ENCODE measurements at places on chromosomes 2 and 18. TPM values are rescaled to one million over a fixed set of nuclear protein-coding genes. Genes with fewer than 3 reads are reported as not detected.
A peak's percentile ranks its signal among the peaks of the same experiment; 100 is the strongest.

- H3K4me1 ChIP-seq, result peaks cover 20% of the 10 kb centered on the region
- H3K27me3 ChIP-seq, result no peaks in the 10 kb centered on the region
- no peak overlapping the region for H3K4me3 ChIP-seq
- H3K27ac ChIP-seq, result no peak overlapping the region
These were observed 69.6 kb downstream of the MYO1B start for GRCh38 chr2:191314697-191315364.

GRCh38 chr2:38743672-38744398, 7.3 kb downstream of the SRSF7 start:
- no peak overlapping the region for H3K4me3 ChIP-seq
- H3K36me3 ChIP-seq, result peaks cover 61% of the 10 kb centered on the region
- peaks cover 10% of the 10 kb centered on the region for H3K4me1 ChIP-seq
- no peaks in the 10 kb centered on the region for H3K27me3 ChIP-seq

GRCh38 chr2:227511239-227511930, 39.4 kb downstream of the AGFG1 start:
- peaks cover 6% of the 10 kb centered on the region for H3K4me1 ChIP-seq
- no peaks in the 10 kb centered on the region for H3K27me3 ChIP-seq
- no peak overlapping the region for H3K4me3 ChIP-seq

- H3K36me3 ChIP-seq, result no peaks in the 10 kb centered on the region
- H3K27ac ChIP-seq, result no peak overlapping the region
These were observed 100.7 kb upstream of the CCDC195 start for GRCh38 chr2:224816816-224817215.

DNA sequence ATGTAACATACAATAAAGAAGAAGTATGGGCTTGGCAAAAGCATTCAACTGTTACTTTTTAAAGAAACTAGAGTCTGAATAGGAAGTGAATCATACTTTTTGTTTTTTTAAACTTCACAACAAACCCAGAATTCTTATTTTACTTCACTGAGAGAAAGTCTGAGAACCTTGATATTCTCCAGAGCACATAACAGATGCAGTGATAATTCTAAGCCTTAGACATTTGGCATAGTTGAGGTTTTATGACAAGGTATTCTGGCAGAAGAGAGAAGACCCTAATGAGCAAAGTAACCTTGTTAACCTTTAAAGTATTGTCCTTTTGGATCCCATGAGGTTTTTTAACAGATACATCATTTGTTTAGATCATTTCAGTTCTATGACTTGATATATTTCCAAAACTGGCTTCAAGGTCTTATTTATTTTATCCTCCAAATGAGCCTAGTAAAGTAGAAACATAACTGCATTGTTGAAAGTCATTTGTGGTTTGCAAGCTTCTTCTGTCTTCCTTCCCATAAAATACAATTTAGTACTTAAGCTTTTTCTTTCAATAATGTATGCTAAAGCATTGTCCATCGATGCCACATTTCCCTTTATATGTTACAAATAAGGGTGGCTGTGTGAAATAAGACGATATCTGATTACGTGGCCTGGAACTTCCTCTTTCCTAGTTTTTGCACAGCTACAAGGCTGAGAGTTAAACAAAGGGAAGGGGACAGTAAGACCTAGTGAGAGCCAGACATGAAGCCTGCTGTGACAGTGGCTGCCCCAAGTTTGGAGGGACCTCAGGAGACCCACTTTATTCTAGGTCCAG, 86.1 kb upstream of the ITPRID2 start:
- H3K27ac ChIP-seq, result no peak overlapping the region
- no peaks in the 10 kb centered on the region for H3K27me3 ChIP-seq
- H3K36me3 ChIP-seq, result no peaks in the 10 kb centered on the region

Gene RBM44
- 0.49 TPM for polyA plus RNA-seq

DNA sequence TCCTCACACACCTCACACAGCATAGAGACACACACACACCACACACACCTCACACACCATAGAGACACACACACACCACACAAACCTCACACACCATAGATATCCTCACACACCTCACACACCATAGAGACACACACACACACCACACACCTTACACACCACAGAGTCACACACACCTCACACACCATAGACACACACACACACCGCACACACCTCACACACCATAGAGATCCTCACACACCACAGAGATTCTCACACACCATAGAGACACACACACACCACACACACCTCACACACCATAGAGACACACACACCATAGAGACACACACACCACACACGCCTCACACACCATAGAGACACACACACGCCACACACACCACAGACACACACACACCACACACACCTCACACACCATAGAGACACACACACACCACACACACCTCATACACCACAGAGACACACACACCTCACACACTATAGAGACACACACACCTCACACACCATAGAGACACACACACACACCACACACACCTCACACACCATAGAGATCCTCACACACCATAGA, 270.6 kb downstream of the CYRIA start:
- H3K4me3 ChIP-seq, result no peak overlapping the region
- H3K36me3 ChIP-seq, result no peaks in the 10 kb centered on the region
- H3K27ac ChIP-seq, result no peak overlapping the region
- H3K4me1 ChIP-seq, result peaks cover 22% of the 10 kb centered on the region
- DNase-seq, result no peak

Gene DYNAP
- polyA plus RNA-seq, result 0.37 TPM

DNA sequence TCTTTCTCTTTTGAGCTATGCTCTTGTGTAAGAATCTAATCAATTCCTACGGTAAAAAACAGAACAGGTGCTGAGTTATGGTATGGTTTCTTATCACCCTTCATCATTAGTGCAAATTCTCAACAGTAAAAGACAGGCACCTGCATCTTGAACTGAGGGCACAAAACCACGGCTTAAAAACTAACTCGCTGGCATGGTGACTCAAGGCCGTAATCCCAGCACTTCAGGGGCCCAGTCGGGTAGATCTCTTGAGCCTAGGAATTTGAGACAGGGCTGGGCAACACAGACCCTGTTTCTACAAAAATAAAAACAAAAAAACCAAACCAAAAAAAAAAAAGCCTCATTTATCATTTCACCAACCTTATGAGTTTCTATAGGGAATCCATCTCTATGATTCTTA, 33.3 kb downstream of the THAP4 start:
- no peak for DNase-seq
- H3K36me3 ChIP-seq, result peaks cover 58% of the 10 kb centered on the region
- H3K27me3 ChIP-seq, result no peaks in the 10 kb centered on the region
- no peaks in the 10 kb centered on the region for H3K4me1 ChIP-seq
- no peak overlapping the region for H3K27ac ChIP-seq
- H3K4me3 ChIP-seq, result no peak overlapping the region

DNA sequence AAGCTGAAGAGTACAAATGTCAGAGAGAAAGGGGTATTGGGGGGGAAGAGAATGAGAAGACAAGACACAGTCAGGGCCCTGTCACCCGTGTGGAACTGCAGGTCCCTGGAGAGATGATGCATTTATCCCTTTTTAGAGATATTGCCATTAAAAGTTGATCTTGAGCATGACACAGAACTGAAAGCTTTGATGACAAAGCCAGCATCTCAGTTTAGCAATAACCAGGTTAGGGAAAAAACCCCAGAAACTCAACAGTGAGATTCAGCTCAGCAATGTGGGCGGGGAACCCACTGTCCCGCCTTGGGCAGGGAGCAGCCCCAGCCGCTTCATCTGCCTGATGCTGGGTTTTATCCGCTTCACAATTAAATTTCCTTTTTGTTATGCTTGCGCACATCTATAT, 181.1 kb downstream of the NEDD4L start:
- H3K36me3 ChIP-seq, result peaks cover 3% of the 10 kb centered on the region
- no peak for DNase-seq
- peaks cover 40% of the 10 kb centered on the region for H3K4me1 ChIP-seq

Gene KYNU
- 3.1 TPM for polyA plus RNA-seq

- no peaks in the 10 kb centered on the region for H3K4me1 ChIP-seq
- H3K27ac ChIP-seq, result no peak overlapping the region
- no peaks in the 10 kb centered on the region for H3K27me3 ChIP-seq
- no peak overlapping the region for H3K4me3 ChIP-seq
These were observed 239.2 kb upstream of the DOK6 start for GRCh38 chr18:69161383-69162028.

- DNase-seq, result no peak
- no peaks in the 10 kb centered on the region for H3K4me1 ChIP-seq
- H3K36me3 ChIP-seq, result no peaks in the 10 kb centered on the region
- no peak overlapping the region for H3K4me3 ChIP-seq
- no peaks in the 10 kb centered on the region for H3K27me3 ChIP-seq
- H3K27ac ChIP-seq, result no peak overlapping the region
These were observed 167.3 kb downstream of the TMEM18 start for GRCh38 chr2:509888-510287.

Gene STPG4
- 0.18 TPM for polyA plus RNA-seq

- H3K27ac ChIP-seq, result no peak overlapping the region
- H3K4me3 ChIP-seq, result no peak overlapping the region
- no peaks in the 10 kb centered on the region for H3K27me3 ChIP-seq
- no peak for DNase-seq
- H3K4me1 ChIP-seq, result no peaks in the 10 kb centered on the region
- no peaks in the 10 kb centered on the region for H3K36me3 ChIP-seq
These were observed 107.7 kb downstream of the PDE11A start for GRCh38 chr2:177964892-177965291.

DNA sequence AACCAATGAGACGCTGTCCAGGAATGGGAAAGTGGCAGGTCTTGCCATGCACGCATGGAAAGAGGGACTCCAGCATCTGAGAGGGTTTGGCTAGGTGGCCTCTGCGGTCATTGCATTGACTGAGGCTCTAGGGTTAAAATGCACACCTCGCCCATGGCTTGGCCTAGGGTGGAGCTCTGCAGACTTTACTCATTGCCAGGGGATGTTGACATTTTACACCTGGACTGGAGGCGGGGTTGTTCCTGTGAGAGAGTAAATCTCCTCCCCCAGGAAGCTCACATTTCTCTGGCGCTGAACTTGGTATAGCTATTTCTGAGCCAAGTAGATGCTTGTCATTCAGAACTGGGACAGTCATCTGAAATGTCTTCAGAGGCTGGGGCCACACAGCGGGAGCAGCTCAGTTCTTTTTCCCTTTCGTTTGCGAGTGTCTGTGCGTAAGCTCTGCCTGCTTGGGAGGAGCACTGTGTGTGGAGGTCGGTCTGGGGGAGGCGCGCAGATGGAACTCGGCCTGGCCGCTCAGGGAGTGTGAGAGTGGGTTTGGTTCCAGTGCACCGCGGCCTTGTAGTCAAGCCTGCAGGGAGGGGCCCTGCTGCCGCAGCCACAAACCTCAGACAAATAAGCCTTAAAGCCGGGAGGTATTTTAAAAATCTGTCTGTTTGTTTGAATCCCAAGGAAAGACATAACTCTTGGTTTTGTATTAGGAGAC, 76.5 kb downstream of the LPIN1 start:
- peak; percentile 14 for DNase-seq
- no peak overlapping the region for H3K27ac ChIP-seq
- H3K4me1 ChIP-seq, result no peaks in the 10 kb centered on the region
- H3K4me3 ChIP-seq, result no peak overlapping the region
- H3K27me3 ChIP-seq, result no peaks in the 10 kb centered on the region
- H3K36me3 ChIP-seq, result peaks cover 11% of the 10 kb centered on the region

DNA sequence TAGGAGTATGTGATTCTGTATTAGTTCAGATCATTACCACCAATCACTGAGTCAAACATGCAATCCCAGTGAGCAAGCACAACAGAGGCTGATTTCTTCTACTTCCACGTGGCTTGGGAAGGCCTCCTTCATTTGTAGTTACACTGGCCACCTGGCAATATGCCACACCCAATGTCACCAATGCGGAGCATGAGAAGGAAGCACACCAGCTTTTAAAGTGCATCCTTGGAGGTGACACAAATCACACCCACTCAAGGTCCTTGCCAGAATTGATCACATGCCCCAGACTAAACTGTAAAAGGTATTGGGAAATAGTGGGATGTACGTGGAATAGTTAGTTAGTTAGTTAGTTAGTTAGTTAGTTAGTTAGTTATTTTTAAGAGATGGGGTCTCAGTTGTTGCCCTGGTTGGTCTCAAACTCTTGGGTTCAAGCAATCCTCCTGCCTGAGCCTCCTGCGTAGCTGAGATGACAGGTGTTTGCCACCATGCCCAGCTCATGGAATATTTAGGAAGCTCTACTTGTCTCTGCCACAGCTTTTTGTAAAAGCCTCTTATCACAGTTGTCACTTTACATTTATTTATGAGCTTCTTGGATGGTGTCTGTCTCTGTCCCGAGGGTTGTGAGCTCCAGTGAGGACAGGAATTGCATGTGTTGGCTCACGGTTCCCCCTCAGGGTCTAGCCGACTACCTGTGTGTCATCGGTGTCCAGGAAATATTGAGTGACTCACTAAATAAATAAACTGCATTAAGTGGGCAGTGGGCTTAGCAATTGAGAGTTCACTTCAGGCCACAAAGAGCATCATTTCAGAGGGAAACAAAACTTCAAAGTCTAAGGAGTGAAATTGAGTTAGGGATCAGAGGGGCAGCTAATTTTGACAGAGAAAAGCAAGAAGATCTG, 28.1 kb upstream of the CAB39 start:
- H3K4me1 ChIP-seq, result peaks cover 12% of the 10 kb centered on the region
- no peaks in the 10 kb centered on the region for H3K36me3 ChIP-seq
- H3K4me3 ChIP-seq, result no peak overlapping the region
- DNase-seq, result no peak
- no peak overlapping the region for H3K27ac ChIP-seq
- H3K27me3 ChIP-seq, result no peaks in the 10 kb centered on the region
